NCI-H2227 treated with DMSO at 0.1 percent for 48 hours (cell line): ENCODE measurements at places on chromosomes 13 and 19.

DNA sequence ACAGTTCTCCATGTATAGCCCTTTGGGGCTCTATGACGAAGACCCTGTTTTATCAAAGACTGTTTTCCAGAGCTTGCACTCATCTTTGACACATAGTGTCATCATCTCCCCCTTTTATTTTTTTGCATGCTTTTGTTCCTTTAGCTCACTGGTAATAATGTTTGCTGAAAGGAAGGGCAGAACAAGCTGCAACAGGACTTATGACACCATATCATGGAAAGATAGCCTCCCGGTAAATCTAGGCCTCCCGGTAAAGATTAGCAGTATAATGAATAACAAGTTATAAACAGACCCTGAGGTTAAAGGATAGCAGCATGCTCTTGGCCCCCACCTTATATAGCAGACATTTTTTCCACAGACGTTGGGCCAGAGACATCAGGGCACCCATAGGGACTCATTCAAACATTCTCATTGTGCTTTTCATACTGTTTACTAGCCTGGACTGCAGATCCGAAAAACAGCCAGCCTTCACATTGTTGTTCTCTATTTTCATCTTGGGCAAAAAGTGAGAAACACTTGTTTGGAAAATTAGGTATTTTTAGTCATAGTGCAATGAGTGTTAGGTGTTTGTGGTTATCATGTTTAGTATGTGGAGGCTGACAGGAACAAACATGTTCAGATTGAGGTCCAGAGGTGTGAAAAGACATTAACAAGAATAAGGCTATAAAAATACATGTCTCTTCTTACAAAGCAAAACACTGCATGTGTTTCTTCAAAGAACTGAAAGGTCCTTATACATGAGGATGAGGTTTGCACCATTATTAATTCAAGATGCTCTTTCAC is 136.9 kb upstream of the SPRY2 start:
- DNase-seq: no peak

DNA sequence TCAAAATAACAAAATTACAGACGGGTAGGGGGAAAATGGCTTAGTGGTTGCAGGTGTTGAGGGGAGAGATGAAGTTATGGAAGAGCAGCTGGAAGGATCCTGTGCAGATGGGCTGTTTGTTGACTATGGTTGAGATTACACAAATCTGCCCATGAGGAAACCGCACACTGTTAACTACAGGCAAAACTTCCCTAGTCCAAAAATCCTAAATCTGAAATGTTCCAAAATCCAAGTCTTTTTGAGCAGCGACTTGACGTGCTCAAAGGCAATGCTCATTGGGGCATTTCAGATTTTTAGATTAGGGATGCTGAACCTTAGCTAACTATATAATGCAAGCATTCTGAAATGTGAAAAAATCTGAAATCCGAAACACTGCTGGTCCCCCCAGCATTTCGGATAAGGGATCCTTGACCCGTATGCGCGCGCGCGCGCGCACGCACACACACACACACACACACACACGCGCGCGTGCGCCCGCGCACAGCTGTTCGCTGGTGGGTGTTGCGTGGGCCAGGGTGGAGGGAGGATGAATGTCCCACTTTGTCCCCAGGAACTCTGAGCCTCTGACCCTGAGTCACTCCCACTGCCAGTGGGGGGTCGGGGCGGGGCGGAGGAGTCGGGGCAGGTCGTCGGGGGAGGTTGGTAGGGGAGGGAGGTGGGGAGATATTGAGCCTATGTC is 6.8 kb downstream of the F2RL3 start:
- no peak for DNase-seq

DNA sequence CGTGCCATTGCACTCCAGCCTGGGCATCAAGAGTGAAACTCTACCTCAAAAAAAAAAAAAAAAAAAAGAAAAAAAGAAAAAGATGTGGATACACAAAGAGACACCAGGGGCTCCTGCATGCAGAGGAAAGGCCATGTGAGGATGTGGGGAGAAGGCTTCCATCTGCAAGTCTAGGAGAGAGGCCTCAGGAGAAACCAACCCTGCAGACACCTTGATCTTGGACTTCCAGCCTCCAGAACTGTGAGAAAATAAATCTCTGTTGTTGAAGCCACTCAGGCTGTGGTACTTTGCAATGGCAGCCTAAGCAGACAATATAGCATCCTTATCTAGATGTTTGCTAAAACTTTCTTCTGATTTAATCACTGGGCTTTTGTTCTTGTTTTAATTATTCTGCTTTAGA is 50.3 kb downstream of the POLR1D start:
- no peak for DNase-seq

DNA sequence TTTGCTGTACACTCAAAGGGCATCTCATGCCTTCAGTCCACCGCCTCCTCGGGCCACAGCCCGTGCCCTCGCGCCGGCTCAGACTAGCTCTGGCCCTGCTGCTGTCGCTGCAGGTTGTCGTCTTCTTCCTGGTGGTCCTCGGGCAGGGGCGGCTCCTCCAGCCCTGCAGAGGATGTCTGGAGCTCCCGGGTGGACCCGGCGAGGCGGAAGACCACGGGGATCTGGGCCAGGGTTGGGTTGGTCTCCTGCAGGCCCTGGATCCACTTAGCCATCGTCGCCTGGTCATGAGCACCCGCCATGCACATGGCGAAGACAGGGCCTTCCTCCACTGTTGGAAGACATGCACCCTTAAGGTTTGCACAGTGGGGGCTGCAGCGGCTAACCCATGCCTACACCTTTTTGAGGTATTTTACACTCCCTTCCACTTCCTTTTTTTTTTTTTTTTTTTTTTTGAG is 489 bp upstream of the ZNF653 start:
- DNase-seq: no peak

DNA sequence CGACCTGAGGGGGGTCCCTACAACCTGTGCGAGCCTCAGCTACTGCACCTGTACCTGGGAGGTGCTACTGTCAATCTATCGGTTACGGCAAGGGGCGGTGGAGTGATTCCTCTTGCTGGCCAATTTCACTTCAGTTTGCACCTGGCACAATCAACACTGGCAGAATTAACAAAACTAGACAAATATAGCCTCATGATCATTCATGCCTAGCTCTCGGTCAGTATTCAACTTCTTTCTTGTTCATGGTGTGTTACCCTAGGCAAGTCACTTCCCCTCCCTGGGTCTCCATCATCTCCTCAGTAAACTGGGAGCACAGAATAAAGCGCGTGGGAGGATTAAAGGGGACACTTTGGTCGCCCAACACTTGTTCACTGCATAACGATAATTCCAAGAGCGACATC is 618 bp downstream of the HAUS8 start:
- no peak for DNase-seq

DNA sequence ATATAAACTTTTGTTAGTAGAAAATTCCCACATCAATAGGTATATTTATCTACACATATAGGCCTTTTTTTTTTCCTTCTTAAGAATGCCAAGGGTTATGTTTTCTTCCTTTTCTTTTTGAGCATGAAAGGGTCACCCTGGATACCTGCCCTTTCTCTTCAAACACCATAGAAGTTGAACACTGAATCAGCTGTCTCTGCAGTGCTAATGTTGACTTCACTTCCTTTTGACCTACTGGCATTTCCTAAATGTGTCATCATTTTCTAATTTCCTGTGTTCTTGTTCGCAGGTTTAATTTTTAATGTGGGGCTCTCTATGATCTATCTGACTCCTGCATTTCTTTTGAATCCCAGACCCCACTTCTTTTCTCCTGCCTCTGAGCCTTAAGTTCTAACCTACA is 532.0 kb downstream of the GPC6 start:
- no peak for DNase-seq

GRCh38 chr13:86298725-86299124 is 499.5 kb upstream of the SLITRK6 start:
- DNase-seq: peak; percentile 12

DNA sequence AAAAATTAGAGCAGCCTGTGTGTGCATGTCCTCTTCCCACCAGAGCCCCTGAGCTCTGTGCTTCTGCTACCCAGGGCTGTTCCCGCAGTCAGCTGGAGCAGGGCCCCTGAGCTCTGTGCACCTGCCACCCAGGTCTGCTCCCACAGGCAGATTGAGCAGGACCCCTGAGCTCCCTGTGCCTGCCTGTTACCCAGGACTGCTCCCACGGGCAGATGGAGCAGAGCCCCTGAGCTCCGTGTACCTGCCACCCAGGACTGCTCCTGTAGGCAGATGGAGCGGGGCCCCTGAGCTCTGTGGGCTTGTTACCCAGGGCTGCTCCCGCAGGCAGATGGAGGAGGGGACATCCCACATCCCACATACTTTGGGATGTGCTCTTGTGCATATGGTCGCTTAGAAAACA is 186.8 kb upstream of the SOX1 start:
- DNase-seq: no peak

- DNase-seq: no peak
These were observed 27.2 kb upstream of the CBY2 start for GRCh38 chr13:45674908-45675307.

DNA sequence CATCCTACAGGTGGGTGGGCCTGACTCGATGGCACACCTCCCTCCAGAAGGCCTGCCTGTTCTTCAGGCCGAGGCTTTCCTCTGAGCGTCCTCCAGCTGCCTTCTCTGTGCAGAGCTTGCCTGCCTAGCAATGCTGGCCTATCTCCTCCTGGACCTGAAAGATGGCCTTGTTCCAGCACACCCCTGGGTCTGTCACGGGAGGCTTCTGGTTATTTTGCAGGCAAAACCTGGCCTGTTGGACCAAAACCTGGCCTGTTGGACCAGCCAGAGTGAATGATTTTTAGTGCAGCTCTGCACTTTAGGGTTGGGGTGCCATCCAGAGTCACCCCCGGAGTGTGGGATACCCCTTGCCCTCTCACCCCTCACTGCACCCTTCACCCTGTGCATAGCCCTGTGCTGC is 128.4 kb downstream of the KATNAL1 start:
- no peak for DNase-seq

- DNase-seq: no peak
These were observed 9.9 kb downstream of the FBXL3 start for GRCh38 chr13:77016888-77017623.

DNA sequence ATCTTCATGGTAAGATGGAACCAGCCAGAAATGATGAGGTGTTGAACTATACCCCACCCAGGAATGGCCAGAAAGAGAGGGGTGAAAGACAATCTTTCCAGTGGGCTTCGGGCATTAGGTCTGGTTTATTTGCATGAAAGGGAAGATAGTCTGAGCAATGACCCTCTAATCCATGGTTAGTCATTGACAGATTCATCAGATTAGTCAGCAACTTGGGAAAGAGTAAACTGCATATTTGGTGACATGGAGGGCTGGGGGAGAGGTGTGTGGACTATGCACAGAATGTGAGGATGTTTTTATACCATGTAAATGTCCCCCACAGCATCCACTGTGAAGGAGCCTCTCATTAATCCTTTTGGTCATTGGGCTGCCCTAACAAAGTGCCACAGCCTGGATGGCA is 30.1 kb upstream of the USP12 start:
- no peak for DNase-seq

DNA sequence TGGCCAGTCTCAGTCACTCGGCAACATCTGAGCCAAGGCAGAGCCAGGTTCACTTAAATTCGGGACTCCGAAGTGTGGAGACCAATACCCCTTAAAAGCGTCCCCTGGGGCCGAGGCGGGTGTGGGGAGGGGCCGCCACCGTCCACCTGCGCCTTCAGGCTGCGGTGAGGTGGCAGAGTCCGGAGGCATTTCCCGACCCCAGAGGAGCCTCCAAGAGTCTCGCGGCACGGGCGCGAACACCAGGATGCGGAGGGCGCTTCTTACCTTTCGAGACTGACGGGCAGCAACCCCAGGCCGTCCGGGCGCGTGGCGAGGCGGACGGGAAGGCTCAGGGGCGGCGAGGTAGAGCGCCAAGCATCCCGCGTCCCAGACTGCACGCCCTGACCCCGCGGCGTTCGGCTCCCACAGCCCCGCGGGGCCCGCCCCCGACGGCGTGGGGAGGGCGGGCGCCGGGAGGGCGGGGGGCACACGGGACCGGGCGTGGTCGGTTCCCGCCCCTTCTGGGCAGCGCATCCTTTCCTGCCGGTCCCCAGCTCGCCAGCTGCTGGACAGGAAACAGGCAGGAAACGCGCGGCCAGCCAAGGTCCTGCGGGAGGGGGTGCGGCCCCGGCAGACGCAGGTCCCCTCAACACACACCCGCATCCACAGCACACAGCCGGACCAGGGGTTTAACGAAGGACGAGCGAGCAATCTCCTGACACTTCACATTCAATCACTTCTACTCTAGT is at the start of gene THSD1:
Gene THSD1, minus strand, starts transcription at position 406 of the 728 bp plus-strand sequence. CDS start 3,572 bp downstream, outside the sequence.
- DNase-seq: no peak

DNA sequence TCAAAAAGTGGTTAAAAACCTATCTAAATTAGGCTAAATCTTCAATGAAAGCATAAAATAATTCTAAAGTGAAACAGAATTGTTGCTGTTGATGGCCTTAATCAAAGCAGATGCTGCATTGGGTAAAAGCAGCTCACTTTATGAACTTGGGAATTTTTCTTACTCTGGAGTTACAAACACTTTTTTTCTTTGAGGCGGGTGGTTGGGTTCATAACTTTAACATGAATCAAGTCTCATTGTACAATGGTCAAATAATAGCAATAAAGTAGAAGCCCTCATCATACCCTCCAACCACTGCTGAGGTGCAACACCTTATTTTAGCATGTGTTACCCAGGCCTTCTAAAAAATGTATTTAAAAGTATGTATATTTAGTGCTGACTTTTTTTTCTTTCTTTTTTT is 29.1 kb downstream of the NUP58 start:
- no peak for DNase-seq

- DNase-seq: peak; percentile 38
These were observed 15.4 kb downstream of the TLE5 start for GRCh38 chr19:3046698-3047495.

DNA sequence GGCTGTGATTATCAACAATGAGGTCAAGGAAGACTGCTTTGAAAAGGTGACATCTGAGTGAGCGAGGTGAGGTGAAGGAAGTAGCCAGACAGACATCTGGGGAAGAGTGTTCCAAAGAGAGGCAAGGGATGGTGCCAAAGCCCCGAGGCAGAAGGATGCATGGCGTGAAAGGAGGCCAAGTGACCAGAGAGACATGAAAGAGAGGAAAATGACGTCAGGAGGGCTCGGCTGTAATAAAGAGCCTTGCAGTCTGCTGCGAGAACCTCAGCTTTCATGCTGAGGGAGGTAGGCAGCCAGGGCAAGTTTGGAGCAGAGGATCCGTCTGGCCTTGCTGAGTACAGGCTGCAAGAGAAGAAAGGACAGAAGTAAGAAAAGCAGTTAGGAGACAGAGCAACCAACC is 50.8 kb downstream of the FOXO1 start:
- DNase-seq: no peak

DNA sequence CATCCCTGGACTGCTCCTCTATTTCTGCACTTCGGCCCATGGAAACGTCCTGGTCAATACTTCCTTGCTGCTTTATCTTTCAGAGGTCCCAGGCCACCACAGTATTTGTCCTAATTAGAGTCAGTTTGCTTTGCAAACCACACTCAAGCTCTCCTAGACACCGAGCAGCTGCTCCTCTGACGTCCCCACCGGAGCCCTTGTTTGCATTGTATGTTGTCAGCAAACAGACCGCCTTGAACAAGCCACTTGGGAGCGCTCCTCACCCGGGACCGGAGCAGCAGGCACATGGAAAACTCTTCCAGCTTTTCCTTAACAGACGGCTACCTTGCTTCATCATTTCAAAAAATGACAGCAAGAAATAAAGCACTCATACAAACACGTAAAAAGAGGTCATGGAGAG is 51.5 kb upstream of the GTF3A start:
- DNase-seq: no peak
